PC-9 (cell line): ENCODE measurements at places on chromosomes 2 and 18. TPM values are rescaled to one million over a fixed set of nuclear protein-coding genes. Genes with fewer than 3 reads are reported as not detected.

The TBR1 gene
- not detected in 2 replicates for total RNA-seq

The USP14 gene
- total RNA-seq: 66.6 and 83.8 TPM in 2 replicates

The HOXD8 gene
- 0.39 and 0.50 TPM in 2 replicates for total RNA-seq

The AQP12A gene
- total RNA-seq: not detected in 2 replicates

The BCL2 gene
- 2.0 TPM in 2 replicates for total RNA-seq

The BOLL gene
- total RNA-seq: not detected in 2 replicates

The HOXD1 gene
- total RNA-seq: not detected in 2 replicates

The STARD6 gene
- not detected in 2 replicates for total RNA-seq

The SAG gene
- total RNA-seq: not detected in 2 replicates

The GPAT2 gene
- 9.1 and 11.0 TPM in 2 replicates for total RNA-seq

The TRABD2A gene
- 0.88 and 2.2 TPM in 2 replicates for total RNA-seq

The CDH19 gene
- total RNA-seq: not detected in 2 replicates

The TCF23 gene
- not detected in 2 replicates for total RNA-seq

The TRAPPC8 gene
- total RNA-seq: 20.9 and 21.7 TPM in 2 replicates

The CDK5R2 gene
- 0.17 and 0.20 TPM in 2 replicates for total RNA-seq

The VAMP5 gene
- 7.2 and 7.4 TPM in 2 replicates for total RNA-seq

The FKBP7 gene
- 3.8 and 6.1 TPM in 2 replicates for total RNA-seq

The ZNF512 gene
- total RNA-seq: 27.1 and 40.6 TPM in 2 replicates

The MAP2 gene
- total RNA-seq: 67.7 and 71.1 TPM in 2 replicates

The FBXO48 gene
- 1.2 and 1.6 TPM in 2 replicates for total RNA-seq

The C2orf80 gene
- total RNA-seq: not detected in 2 replicates

The GPR39 gene
- total RNA-seq: 14.1 and 20.9 TPM in 2 replicates

The ZNF385B gene
- total RNA-seq: 2.8 and 4.1 TPM in 2 replicates

The DCDC2C gene
- total RNA-seq: not detected in 2 replicates

The IL36B gene
- not detected in 2 replicates for total RNA-seq

The STPG4 gene
- 6.5 and 8.7 TPM in 2 replicates for total RNA-seq

The HSBP1L1 gene
- 32.6 and 41.5 TPM in 2 replicates for total RNA-seq
